ENCODE measurements at places on chromosomes 11 and 22.

GRCh38 chr22:30427871-30428270 is 2.3 kb downstream of the MTFP1 start:
- no peak for DNase-seq

- no peak for DNase-seq
These were observed 53.9 kb upstream of the PPP6R3 start for GRCh38 chr11:68406324-68407313.

GRCh38 chr11:78957476-78958245 is 383.0 kb upstream of the NARS2 start:
- DNase-seq = no peak

DNA sequence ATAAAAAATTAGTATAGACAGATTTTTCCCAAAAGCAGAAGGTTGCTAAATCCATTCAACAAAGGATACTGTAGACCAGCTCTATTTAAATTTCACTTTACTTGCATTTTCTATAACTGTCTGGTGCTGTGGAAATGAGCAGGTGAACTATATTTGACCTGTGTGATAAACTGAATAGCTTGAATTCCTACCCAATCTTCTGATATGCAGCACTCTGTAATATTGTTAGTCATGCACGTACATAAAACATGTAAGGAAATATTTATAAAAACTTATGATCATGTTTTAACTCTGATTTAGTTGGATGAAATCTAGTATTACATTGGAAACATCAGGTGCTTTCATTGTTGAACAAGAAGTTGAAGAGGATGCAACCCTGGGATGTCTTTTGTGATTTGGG is 213.6 kb downstream of the DBX1 start:
- DNase-seq = no peak

DNA sequence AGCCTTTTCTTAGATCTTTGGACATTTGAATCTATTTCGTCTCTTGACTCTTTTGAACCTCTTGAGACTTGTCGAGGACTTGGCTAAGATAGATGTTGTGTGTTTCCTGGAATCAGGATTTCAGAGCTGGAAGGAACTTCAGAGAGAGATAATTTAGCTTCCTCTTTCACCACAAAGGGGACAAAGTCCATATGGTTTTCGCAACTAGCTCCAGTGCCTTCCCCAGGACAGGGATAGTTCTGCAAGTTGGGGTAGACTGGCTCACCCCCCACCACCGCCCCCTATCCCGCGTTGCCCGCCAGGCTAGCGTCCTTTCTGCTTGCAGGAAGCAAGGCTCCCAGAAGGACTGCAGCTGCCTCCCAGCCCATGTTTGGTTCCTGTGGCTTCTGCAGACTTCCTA is 75.7 kb upstream of the MYO18B start:
- no peak for DNase-seq

- DNase-seq = no peak
These were observed 2.9 kb downstream of the SLC35C1 start for GRCh38 chr11:45807792-45808238.

DNA sequence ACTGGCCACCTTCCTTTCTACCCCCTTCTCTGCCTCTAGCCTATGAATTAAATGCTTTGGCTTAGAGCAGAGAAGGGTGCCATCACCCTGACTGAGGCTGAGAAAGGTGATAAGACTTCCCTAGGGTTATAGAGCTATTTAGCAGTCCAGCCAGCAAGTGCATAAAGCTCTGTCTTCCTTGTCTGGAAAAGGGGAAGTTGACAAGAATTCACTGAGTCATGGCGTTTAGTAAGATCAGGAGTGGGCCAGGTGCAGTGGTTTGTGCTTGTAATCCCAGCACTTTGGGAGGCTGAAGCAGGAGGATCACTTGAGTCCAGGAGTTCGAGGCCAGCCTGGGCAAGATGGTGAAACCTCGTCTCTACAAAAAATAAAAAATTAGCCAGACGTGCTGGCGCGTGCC is 63.1 kb downstream of the LHFPL7 start:
- DNase-seq = no peak

DNA sequence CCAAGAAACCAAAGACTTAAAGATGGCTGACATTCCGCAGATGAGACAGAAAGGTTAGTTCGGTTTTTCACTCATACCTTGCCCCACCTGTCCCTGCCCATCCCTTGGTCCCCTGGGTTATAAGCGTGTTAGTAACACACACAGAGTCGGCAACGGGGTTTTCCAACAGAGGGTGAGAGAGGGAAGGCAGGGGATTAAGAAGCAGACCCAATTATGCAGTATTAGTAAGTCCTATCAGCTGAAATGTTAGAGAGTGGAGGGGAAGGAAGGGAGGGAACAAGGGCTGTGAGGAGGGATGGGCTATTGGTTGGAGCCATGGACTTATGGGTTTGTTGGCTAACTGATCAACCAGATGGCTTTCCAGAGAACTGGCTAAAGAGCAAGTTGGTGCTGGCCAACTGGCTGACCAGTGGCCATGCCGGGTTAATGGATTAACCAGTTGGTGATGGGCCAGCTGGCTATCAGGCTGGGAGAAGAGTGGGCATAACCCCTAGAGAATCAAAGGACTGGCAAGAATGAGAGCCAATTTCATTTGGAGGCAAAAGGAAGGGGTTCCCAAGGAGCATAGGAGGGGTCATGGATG is 45.5 kb downstream of the NRXN2 start:
- no peak for DNase-seq

GRCh38 chr22:27576815-27577573 is 224.6 kb downstream of the MN1 start:
- DNase-seq = no peak

DNA sequence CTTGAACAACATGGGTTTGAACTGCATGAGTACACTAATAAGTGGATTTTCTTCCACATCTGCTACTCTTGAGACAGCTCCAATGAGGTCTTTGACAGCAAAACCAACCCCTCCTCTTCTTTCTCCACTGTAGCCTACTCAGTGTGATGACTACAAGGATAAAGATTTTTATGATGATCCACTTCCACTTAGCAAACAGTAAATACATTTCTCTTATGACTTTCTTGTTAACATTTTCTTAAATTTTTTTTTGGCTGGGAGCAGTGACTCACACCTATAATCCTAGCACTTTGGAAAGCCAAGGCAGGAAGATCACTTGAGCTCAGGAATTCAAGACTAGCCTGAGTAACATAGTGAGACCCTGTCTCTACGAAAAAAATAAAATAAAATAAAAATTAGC is 9.9 kb upstream of the EIF4G2 start:
- DNase-seq = no peak

- no peak for DNase-seq
These were observed 2.6 kb upstream of the FADS3 start for GRCh38 chr11:61893981-61894380.

- no peak for DNase-seq
These were observed 47.6 kb downstream of the ST3GAL4 start for GRCh38 chr11:126403022-126403581.

GRCh38 chr11:72807021-72807693 is 7.1 kb upstream of the ATG16L2 start:
- DNase-seq = no peak

- DNase-seq = no peak
These were observed 25.9 kb upstream of the POU2AF3 start for GRCh38 chr11:111272420-111272819.

GRCh38 chr11:130214861-130215530 is 55.4 kb downstream of the ST14 start:
- DNase-seq = no peak

- DNase-seq = peak; percentile 82
These were observed 1.4 kb downstream of the ASCL2 start for GRCh38 chr11:2268729-2269600.

DNA sequence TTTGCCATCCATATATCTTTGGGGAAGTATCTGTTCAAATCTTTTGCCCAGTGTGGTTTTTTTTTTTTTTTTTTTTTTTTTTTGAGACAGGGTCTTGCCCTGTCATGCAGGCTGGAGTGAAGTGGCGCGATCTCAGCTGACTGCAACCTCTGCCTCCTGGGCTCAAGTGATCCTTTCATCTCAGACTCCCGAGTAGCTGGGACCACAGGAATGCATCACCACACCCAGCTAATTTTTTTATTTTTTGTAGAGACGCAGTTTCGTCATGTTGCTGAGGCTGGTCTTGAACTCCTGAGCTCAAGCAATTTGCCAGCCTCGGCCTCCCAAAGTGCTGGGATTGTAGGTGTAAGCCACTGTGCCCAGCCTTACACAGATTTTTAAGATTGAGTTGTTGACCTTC is 4.8 kb upstream of the FAM118A start:
- DNase-seq = no peak

- no peak for DNase-seq
These were observed 213.9 kb upstream of the CADM1 start for GRCh38 chr11:115718106-115718505.

DNA sequence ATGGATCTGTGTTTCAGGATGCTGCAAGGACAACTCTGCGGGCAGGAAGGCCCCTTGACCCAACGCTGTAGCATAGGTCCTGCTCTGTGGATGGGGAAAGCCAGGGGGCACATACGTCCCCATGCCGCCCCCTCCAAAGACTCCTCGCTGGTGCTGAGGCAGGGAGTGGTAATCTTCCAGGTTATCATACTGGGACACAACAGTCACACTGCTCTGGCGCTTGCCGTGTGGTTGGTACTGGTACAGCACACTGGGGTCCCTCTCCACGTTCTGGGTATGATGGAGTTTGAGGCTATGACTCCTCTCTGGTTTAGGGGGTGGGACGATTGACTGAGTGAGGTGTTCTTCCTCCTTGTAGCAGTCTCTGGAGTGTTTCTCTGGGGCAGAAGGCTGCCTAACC is 26.2 kb upstream of the TP53AIP1 start:
- DNase-seq = no peak

- DNase-seq = no peak
These were observed 16.6 kb downstream of the SLC43A3 start for GRCh38 chr11:57410287-57410686.

DNA sequence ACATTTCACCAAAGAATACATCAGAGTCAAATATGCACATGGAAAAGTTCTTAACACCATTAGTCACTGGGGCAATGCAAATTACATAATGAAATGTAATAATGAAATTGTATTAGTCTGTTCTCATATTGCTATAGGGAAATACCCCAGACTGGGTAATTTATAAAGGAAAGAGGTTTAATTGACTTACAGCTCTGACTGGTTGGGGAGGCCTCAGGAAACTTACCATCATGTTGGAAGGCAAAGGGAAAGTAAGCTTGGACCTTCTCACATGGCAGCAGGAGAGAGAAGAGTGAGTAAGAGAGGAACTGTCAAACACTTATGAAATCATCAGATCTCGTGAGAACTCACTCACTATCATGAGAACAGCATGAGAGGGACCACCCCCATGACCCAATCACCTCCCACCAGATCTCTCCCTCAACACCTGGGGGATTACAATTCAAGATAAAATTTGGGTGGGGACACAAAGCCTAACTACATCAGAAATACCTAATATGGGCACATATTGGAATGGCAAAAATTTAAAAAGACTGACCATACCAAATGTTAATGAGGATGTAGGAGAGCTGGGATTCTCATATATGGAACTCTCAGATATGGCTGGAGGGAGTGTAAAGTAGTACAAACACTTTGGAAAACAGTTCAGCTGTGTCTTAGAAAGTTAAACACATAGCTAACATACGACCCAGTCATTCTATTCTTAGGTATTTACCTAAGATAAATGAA is 65.1 kb upstream of the CD44 start:
- DNase-seq = no peak

DNA sequence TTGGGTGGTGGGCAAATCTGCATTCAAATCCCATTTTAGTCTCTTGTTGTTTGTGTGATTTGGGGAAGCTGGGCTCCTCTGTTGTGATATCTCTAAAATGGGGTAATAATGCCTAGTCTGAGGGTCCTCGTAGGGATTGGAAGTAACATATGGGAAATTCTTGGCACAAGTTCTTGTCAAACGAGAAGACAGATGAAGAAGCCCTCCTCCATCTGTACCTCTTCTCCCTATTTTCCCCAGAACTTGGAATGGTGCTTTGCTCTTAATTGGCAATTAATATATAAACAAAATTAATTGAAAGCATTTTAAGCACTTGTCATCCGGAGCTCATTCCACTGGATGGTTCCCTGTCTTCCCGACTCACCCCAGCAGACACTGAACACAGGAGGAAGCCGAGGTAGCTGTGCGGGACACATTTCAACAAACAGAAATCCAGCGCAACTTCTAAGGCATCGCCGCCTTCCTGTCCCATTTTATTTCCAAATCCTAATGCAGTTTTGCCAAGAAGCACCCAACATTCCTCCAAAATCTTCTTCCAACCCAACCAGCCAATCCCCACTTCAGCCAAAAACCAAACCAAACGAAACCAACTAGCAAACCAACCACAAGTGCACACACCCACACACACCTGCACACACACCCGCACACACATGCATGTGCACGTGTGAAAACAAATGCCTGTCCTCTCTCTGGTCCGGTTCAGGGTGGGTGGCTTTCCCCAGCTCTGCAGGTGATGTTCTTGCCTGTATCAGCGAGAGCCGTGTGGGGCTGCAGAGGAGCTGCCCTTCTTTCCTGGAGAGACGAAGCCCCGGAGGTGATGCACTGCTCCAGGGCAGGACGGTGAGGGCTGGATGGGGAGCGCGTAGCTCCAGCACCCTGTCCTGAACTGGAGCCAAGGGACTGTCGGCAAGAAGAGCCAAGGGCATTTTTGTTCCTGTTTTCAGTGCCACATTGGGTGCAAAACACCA is 100.8 kb upstream of the B3GAT1 start:
- DNase-seq = no peak

GRCh38 chr11:66332371-66333219 is 3.6 kb downstream of the RIN1 start:
- DNase-seq = no peak

DNA sequence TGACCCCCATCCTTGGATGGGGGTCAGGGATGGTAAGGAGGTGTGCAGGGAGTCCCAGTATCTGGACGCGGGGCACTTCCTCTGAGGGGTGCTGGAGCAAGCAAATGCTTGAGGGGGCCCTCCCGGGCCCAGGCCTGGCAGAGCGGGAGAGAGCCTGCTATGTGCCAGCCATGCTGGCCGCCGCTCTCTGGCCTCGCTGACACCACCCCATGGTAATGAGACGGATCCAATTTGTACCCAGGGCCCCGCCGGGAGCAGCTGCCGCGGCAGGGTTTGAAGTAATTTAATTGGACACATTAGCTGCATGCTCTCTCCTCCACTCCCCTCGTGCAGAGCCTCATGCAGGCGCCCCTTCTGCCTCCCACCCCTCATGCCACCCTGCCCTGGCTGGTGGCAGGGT is 6.3 kb downstream of the SYT7 start:
- DNase-seq = no peak

GRCh38 chr11:96899971-96900370 is 510.2 kb downstream of the JRKL start:
- no peak for DNase-seq

- DNase-seq = no peak
These were observed 2.0 kb downstream of the SYNGR1 start for GRCh38 chr22:39351689-39352214.

GRCh38 chr11:129703846-129704245 is 111.8 kb upstream of the TMEM45B start:
- no peak for DNase-seq

GRCh38 chr11:22666325-22666687 is at the start of gene GAS2:
GAS2 (plus strand) TSS chr11:22666611; CDS start chr11:22674870, 8,259 bp downstream.
- DNase-seq = no peak

DNA sequence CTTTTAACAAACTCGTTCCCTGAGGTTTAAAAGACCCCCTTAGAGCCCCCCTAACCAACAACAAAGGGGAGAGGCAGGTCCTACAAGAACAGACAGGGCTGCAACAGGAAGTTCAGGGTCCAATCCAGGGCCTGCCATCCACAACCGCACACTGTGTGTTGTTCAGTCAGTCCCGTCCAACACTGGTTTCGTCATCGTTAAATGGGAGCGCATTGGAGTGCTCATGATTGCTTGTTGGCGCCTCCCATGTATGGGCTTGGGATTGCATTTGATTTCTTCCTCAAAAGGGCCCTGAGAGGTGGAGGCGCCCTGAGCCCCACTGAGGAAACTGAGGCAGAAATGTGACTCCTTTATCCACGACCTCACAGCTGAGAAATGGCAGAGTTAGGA is 174.1 kb downstream of the MN1 start:
- DNase-seq = no peak

Data from stimulated activated CD4-positive, alpha-beta T cell treated with anti-CD3 and anti-CD28 coated beads, Interleukin-2, amount 100 ng/mL, for 48 hours (primary cell).